ENCODE measurements at places on chromosomes 11 and 22. TPM values are rescaled to one million over a fixed set of nuclear protein-coding genes. Genes with fewer than 3 reads are reported as not detected.

DNA sequence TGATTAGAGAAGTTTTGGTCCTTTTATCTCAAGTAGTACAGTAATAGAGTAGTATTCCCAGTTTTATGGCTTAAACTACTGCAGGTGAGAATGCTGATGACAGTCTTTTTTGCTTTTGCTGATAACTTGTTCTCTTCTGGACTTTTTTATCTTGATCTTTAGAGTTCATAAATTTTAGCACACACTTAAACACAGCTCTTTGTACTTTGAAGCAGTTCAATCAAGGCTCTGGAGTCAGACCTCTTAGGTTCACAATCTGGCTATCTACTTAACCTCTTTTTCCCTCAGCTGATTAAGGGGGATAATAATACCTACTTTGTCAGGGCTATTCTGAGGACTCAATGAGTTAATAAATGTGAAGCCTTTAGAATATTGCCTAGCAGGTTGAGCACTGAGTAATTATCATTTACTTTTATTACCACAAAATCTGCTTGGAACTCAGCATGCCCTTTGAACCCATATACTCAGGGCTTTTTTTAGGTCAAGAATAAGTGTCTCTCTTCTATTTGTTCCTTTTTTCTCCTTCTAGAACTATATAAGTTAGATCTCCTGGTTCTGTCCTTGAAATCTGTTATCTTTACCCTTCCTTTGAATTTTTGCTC is 51.9 kb downstream of the CSTF3 start:
- no peak overlapping the region for H3K4me3 ChIP-seq
- H3K27me3 ChIP-seq = no peaks in the 10 kb centered on the region
- peaks cover 3% of the 10 kb centered on the region for H3K36me3 ChIP-seq
- no peaks in the 10 kb centered on the region for H3K4me1 ChIP-seq
- H3K27ac ChIP-seq = no peak overlapping the region

DNA sequence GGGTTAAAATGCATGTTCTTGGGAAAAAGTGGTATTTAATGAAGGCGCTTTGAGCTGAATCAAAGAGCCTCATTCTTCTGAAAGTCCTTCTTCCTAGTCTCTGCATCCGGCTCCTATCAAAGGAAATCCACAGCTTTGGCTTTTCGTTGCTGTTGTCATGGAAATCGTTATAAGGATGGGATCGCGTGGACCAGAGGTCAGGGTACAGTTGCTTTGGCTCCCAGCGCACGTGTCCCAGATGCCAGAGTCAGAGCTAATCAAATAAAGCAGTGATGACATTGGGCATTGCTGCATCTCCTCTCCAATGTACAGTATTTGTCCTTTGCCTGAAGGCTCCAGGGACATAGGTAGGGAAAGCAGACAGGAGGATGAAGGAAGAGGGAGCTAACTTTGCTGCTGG is 181.9 kb downstream of the MYO18B start:
- H3K4me3 ChIP-seq = no peak overlapping the region
- no peaks in the 10 kb centered on the region for H3K36me3 ChIP-seq
- H3K27me3 ChIP-seq = no peaks in the 10 kb centered on the region
- no peaks in the 10 kb centered on the region for H3K4me1 ChIP-seq
- H3K27ac ChIP-seq = no peak overlapping the region

Gene TEX12
- total RNA-seq = not detected

DNA sequence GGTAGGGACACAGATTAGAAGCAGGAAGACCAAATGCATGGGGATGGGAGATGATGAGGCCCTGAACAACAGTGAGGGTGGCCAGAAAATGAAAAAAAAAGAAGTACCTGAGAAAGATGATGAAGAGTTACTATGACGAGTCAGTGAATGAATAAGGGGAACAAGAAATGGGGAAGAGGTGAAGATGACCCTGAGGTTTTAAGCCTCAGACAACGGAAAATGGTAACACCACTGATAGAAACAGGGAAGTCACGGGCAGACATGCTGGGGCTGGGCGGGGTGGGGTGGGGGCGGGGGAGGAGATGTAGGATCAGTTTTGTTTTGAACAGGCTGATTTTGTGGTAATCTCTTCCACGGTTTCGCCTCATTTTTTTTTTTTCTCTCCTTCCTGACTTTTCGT is 205.1 kb upstream of the CADM1 start:
- no peaks in the 10 kb centered on the region for H3K4me1 ChIP-seq
- DNase-seq = no peak
- H3K36me3 ChIP-seq = no peaks in the 10 kb centered on the region
- no peak overlapping the region for H3K4me3 ChIP-seq
- H3K27ac ChIP-seq = no peak overlapping the region

DNA sequence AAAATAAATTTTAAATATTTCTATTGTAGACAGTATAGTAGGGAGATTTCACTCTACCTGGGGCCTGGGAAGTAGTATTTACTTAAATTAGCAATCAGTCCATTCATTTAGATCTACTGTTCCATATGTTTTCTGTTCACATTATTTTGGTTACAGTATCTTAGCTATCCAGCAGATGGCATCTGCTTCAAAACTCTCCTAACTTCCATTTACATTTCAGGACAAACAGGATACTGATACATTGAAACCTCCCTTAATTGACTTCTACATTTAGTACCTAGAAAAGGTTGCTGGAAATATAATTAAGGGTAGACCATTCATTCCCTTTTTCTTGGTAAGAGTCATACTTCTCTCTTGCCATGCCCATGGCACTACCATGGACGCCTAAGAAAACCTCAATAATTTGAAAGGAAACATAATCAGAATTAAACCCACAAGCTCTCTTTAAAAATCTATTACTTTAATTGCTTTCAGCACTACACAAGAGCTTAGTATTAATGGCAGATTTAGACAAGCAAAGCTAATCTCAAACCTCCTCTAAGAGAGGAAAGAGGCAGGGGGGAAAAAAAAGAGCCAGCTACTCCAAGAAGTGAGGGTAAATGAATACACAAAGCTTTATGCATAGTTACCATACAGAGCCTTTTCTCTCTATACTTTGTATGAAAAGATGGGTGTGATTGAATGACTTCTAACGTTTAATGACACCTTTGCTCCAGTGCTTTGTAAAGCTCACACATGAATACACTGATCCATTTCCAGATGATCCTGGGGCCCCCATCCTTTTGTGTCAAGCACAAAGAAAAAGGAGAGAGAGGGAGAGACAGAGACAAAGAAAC is 131.2 kb upstream of the MTMR2 start:
- no peak for DNase-seq
- no peak overlapping the region for H3K4me3 ChIP-seq
- no peaks in the 10 kb centered on the region for H3K27me3 ChIP-seq
- no peaks in the 10 kb centered on the region for H3K36me3 ChIP-seq

DNA sequence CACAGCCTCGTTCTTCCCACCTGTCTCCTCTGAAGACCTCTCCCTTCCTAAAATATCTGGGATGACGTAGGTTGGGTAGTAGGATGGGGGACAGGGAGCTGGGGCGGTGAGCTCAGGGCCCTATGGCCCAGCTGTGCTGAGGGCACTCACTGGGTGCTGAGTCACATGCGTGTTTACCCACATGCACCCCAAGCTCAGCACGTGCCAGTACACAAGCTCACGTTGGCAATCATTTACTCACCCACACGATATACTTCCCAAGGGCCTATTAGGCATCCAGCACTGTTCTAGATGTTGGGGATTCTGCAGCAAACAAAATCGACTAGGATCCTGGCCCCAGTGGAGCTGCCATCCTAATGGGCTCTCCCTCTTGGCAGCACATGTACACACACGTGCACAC is 28.7 kb downstream of the ARAP1 start:
- DNase-seq = peak; percentile 43
- H3K36me3 ChIP-seq = no peaks in the 10 kb centered on the region
- no peaks in the 10 kb centered on the region for H3K27me3 ChIP-seq
- H3K4me1 ChIP-seq = peaks cover 17% of the 10 kb centered on the region

DNA sequence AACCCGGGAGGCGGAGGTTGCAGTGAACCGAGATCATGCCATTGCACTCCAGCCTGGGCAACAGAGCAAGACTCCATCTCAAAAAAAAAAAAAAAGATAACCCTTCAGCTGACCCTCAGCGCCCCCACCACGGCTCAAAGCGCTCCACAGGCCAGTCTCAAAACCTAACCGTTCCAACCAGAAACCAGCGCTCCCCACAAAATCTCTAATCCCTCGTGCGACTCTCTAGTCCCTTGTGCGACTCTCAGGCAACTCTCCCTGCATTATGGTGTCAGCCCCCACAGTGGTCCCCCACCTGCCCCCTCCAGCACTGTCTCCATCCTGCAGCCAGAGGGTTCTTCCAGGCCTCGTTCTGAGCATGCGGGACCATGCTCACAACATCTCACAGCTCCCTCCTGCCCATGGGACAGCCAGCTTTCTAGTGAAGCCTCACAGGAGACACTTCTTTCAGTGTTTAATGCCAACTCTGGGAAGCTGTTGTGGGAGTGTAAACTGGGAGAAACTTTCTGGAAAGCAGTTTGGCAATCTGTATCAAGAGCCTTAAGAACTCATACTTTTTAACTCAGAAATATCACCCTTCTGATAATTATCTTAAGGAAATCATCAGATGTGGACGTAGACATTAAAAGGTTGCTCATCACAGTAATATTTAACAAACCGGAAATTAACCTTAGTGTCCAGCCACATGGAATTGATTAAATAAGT is 4.2 kb upstream of the RASGRP2 start:
- no peaks in the 10 kb centered on the region for H3K4me1 ChIP-seq
- DNase-seq = no peak
- no peak overlapping the region for H3K4me3 ChIP-seq
- no peaks in the 10 kb centered on the region for H3K36me3 ChIP-seq
- peaks cover 6% of the 10 kb centered on the region for H3K27me3 ChIP-seq

Data from kidney (tissue), 22 donors.